ENCODE measurements at places on chromosomes 7 and 10.

DNA sequence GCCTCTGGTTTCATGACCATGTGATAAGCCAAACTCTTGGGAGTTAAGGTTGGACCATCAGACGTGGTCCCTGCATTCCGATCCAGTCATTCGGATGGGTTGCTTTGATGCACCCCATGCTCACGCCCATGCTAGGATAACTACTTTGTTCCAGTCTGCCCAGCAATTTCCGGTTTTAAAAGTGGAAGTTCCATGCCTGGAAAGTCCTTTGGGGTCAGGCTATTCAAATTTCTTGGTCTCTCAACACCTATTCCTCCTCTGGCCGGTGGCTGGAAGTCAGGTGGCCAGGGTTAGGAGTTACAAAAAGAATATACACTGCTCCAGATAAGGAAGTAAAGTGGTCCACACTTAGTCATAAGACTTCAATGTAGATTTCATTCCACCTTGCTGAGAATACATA lies 37.7 kb upstream of the HABP2 start:
- DNase-seq, result no peak

- no peak for DNase-seq
Measured at GRCh38 chr10:23442936-23443335, 4.1 kb downstream of the OTUD1 start.

DNA sequence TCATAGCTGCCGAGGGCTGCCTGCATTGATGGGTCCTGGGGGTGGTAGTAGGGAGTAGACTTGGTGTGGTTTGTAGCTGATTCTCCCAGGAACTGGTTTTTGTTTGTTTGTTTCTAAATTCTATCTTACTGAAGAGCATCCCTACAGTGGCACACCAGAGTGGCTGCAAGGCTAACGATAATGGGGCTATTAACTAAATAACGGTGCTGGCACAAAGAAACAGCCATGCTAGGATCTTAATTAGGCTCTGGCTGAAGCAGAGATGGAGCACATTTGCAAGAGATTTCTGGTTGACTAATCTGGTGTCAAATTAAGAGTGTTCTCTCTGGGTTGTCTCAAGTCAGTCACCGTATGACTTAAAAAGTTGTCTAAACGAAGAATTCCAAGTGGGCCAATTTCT lies 590.0 kb downstream of the NRG3 start:
- no peak for DNase-seq

DNA sequence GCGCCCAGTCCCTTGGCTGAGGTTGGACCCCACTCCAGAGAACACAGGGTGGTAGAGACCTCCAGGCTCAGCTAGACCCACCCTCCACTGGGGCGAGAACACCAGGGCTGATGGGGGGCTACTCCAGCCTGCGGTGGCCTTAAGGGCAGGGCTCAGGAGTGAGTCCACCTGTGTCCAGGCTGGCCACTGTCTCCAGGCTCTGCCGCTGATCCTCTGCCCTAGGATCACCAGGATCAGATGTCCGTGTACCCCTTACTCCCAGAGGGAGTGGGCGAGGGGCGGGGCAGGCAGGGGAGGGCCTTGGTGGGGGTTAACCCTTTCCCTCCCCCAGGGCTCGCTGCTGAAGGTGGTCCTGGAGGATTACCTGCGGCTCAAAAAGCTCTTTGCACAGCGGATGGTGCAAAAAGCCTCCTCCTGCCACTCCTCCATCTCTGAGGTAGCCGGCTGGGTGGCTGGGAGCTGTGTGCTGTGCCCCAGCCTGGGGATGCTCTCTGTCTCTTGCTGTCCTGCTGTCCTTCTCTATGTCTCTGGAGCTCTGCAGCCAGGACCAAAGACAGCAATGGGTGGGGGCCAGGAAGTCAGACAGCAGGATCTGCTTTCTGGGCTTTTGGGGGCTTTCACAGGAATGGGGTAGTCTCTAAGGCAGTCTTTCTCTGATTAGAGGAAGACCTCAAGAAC lies 38.0 kb downstream of the PSAP start:
- no peak for DNase-seq

DNA sequence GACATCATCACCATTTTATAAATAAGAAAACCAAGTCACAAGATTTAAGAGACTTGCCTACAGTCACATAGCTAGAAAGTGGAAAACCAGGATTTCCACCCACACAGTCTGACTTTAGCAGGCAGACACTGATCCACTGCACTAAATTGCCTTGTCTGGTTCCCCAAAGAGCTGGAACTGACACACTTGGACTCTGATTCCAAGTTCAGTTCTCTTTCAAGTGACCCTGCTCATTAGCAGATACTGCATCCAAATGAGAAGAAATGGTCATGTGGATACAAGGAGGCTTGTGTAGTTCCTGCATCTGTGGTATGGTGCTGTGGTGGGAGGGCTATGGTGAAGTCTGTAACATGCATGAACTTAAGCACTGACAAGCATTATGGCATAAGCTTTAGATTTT lies 180.1 kb upstream of the MKLN1 start:
- DNase-seq, result no peak

- no peak for DNase-seq
Measured at GRCh38 chr10:79229071-79229541, 118.2 kb upstream of the PPIF start.

GRCh38 chr10:34858003-34858402 lies 42.9 kb upstream of the PARD3 start:
- no peak for DNase-seq

DNA sequence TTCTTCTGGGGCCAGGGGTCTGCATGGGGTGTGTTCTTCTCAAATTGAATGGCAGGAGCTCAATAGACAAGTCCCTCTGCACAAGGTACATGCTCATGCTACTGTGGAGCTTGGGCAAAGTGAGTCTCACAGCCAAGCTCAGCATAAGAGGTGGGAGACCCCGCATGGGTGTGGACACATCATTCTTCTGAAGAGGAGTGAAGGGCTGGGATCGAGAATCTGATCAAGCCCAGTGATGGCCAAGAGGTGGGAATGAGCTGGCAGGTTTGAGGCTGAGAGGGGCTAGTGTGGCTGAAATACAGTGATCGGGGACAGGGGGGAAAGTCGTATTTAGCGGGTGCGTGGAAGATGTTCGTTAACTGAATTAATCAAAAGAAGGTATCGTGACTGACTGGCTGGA lies 32.6 kb downstream of the CDH23 start:
- peak; percentile 22 for DNase-seq

- DNase-seq, result no peak
Measured at GRCh38 chr10:101997803-101998202, 58.2 kb downstream of the ARMH3 start.

DNA sequence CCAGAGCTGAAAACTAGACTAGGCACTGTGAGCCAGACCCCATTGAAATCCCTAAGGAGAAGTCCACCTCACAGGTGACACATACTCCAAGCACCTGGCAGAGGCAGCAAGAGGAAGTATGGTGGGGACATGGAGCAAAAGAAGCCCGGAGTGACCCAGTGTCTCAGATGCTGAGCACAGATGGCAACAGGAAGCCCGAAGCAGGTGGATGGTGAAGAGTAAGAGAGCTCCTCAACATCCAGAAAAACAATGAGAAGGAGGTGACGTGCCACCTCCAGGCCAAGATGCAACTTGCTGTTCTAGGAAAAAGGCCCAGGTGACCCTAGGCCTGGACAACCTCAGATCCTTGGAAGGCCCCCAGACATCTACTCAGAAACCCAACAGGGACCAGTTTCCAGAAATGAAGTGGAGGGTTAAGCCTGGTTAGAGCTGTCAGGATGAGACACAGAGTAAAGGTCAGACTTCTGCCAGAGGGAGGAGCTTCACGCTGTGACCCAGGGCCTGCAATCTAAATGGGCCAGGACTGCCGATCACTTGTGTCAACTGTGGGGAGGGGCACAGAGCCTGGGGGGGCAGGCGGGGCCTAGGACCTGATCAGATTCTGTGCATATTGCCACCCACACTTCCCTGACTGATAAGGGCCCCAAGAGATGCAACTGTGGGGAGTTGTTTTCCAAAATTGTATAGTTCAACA lies 2.4 kb upstream of the COBL start:
- no peak for DNase-seq

- DNase-seq, result no peak
Measured at GRCh38 chr7:24962418-24962962, 17.5 kb downstream of the OSBPL3 start.

DNA sequence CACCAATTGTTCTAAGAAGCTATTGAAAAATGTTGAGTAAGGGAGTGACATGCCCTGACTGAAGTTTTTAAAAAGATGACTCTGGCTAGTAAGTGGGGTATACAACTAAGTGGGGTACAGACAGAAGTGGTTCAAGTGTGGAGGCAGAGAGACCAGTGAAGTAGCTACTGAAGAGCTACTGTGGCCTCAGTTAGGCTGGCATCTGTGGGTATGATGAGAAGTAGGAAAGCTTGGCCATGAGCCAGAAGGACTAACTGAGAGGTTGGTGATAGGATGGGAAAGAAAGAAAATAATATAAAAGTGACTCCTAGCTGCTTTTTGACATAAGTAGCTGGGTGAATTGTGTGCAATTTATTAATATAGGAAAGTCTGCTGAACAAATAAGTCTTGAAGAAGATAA lies 176.6 kb downstream of the SEMA3D start:
- no peak for DNase-seq

- DNase-seq, result no peak
Measured at GRCh38 chr10:91198781-91199180, 21.7 kb upstream of the PCGF5 start.

DNA sequence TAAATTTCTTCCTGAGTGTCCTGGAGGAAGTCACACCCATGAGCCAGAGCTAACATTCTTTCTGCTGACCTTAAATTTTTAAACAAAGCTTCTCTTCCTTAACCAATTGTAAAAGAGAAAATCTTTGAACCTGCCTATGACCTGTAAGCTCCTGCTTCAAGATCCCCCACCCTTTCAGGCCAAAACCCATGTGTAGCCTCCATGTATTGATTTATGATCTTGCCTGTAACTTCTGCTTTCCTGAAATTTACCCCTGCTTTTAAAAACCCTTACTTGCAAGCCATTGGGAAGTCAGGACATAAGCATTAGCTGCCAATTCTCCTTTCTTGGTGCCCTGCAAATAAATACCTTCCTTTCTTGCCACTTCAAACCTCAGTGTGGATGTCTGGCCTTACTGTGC lies 68.5 kb upstream of the HECTD2 start:
- DNase-seq, result no peak

DNA sequence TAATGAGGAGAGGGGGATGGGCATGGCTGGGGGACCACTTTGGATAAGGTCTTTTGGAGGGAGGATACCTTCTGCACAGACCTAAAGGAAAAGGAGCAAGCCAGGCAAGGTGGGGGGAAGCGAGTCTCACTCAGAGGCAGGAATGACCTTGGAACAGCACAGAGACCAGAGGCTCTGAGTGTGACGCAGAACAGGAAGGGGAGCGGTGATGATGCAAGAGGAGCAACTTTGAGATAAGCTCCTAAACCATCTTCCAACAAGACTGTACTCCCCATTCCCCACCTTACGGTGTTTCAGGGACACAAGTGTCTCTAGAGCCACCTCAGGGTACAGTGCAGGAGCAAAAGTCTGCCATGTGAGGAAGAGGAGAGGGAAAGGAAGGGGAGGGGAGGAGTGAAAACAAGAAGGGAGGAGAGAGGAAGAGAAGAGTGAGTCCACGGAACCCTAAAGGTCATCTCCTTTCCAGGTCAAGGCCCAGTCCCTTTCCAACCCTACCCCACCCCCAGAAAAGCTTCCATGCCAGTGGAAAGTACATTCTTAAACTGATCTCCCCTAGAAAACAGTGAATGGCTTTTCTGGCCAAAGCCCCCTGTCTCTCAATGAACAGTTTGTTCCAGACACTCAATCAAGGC lies 54.1 kb downstream of the JAZF1 start:
- DNase-seq, result no peak

GRCh38 chr7:18288322-18289037 lies 207.1 kb upstream of the HDAC9 start:
- DNase-seq, result no peak

GRCh38 chr7:26549281-26549944 lies 257.8 kb downstream of the SNX10 start:
- DNase-seq, result no peak

DNA sequence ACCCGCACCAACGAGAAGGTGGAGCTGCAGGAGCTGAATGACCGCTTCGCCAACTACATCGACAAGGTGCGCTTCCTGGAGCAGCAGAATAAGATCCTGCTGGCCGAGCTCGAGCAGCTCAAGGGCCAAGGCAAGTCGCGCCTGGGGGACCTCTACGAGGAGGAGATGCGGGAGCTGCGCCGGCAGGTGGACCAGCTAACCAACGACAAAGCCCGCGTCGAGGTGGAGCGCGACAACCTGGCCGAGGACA lies 1.6 kb downstream of the VIM start:
- peak; percentile 82 for DNase-seq

DNA sequence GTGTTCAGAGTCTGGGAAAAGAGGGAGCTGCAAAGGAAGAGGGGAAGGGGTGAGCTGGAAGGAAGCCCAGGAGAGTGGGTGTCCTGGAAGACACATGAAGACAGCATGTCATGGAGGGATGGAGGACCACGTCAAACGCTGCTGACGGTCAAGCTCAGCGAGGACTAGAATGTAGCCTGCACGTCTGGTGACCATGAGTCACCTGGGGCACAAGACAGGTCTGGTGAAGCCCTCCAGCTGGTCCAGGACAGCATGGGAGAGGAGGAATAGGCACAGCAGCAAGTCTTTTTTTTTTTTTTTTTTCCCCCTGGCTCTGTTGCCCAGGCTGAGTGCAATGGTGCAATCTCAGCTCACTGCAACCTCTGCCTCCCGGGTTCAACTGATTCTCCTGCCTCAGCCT lies 19.6 kb upstream of the AMZ1 start:
- no peak for DNase-seq

GRCh38 chr10:85152496-85152895 lies 824.1 kb downstream of the CCSER2 start:
- DNase-seq, result no peak

- no peak for DNase-seq
Measured at GRCh38 chr10:49167425-49168170, 20.6 kb downstream of the TMEM273 start.

Measured in activated CD8-positive, alpha-beta memory T cell treated with anti-CD3 and anti-CD28 coated beads, Interleukin-2, amount 50 U/mL, for 48 hours (primary cell).